ENCODE measurements at places on chromosomes 1 and 21.

GRCh38 chr1:47483651-47484050 is 45.8 kb downstream of the FOXD2 start:
- no peak for DNase-seq

GRCh38 chr1:204213668-204214662 is at the start of gene GOLT1A:
TSS of gene GOLT1A (minus strand) at chr1:204213988. CDS start at chr1:204213906, 82 bp downstream.
- peak; percentile 33 for DNase-seq

GRCh38 chr1:93522721-93523120 is 74.8 kb downstream of the FNBP1L start:
- DNase-seq, result no peak

- peak; percentile 63 for DNase-seq
Measured at GRCh38 chr1:87812871-87813577, 484.3 kb downstream of the LMO4 start.

- no peak for DNase-seq
Measured at GRCh38 chr1:36417931-36418330, 20.2 kb upstream of the LSM10 start.

- DNase-seq, result no peak
Measured at GRCh38 chr1:211495584-211495983, 3.6 kb upstream of the RD3 start.

GRCh38 chr1:36199934-36200741 is 24.1 kb upstream of the THRAP3 start:
- no peak for DNase-seq

DNA sequence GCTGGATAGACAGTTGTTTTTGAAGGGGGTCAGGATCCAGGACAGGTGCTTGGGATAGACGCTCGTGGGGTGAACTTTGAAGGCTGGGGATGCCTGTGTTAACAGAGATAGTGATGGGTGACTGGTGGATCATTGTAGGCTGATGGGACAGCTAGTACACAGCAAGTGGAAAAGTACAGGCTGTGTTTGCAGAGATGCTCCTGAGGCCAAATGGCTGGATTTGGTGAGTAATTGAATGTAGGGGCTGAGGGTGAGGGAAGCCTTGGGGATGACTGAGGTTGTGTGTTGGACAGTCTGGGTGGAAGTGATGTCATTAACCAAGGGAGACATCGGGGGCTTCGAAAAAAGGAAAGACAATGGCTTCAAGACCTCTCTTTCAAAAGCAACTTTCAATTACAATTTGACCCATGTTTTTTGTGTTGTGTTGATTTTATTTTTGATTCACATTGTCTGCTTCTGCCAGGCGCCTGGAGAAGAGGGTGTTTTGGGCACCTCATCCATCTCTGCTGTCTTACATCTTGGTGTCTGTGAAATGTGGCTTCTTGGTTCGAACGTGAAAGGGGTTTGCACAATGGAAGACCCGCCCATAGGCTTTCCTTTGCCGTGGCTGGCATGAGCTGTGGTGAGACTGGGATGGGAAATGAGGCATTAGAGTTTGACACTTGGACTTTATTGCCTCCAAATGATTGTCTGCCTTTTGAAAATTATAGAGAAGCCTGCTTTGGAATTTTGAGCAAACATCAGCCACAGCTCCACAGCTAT is 147.5 kb downstream of the FOXD2 start:
- no peak for DNase-seq

DNA sequence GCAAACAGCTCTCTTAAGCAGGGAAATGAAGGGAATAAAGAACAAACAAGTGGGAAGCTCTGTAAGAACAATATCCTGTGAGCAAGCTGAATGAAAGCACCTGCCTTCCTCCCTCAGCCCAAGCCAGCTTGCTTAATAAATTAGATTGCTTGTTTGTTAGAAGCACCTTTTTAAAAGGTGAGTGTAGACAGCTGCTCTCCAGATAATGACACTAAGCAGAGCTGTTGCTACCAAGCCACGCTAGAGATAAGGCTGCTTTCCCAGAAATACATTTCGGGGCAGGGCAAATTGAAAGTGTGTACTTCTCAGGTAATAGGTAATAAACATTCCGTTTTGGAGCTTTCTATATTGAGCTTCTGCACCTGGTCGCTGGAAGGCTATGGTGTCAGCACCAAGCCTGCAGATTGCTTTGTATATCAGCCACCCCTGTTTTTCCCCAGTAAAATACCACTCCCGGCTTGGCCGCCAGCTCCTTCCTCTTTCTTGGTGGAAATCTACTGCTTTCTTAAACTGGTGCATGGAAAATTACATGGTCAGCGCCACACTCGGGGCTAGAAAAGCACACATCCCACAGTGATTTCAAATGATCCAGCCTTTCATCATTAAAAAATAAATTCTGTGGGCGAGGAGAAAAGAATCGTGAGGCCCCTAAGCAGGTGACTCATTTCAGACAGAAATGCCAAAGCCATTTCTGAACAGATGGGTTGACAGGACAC is 151.3 kb downstream of the ETS2 start:
- no peak for DNase-seq

- DNase-seq, result no peak
Measured at GRCh38 chr1:243917863-243918565, 68.0 kb upstream of the AKT3 start.

- DNase-seq, result no peak
Measured at GRCh38 chr1:47771751-47772150, 225.4 kb downstream of the TRABD2B start.

DNA sequence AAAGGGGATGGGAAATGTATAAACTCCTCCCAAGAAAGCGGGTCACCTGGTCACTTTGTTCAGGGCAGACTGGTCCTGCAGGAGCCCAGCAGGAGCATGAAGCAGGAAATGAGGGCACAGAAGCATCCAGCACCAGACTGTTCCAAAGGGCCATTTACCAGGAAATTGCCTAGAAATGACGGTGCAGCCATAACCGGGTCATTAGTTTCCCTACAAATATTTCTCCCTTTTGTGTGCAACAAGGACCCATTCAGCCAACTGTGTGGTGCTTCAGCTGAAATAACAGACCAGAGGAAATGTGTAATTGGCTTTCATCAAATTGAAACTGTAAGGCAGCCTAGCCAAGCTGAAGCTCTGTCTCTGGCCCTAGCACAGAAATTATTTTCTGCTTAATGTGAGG is 7.6 kb upstream of the CTTNBP2NL start:
- no peak for DNase-seq

- DNase-seq, result peak; percentile 83
Measured at GRCh38 chr1:26838474-26839338, 12.2 kb downstream of the ZDHHC18 start.

All from GM06990 (cell line).